ENCODE measurements at places on chromosomes 5 and 9. TPM values are rescaled to one million over a fixed set of nuclear protein-coding genes. Genes with fewer than 3 reads are reported as not detected.

Gene CLINT1
- 130 TPM for total RNA-seq

Gene BTNL8
- total RNA-seq = 5.2 TPM

- DNase-seq = peak; percentile 71
Measured at GRCh38 chr5:63961125-63961597, 1.1 kb downstream of the HTR1A start.

GRCh38 chr5:171771856-171772255 lies 13.8 kb upstream of the SMIM23 start:
- DNase-seq = no peak

DNA sequence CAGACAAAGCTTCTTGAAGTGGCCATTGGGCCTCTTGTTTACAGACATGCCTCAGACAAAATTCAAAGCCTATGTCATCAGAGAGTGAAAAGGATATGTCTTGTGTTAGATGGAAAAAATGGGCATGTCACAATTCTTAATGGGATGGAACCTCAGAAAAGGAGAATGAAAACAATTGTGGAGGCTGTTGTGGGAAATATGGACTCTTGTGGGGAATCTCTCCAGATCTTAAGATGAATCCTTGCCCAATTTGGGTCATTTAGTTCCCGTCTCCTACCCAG lies 19.5 kb downstream of the SLC22A5 start:
- no peak for DNase-seq

DNA sequence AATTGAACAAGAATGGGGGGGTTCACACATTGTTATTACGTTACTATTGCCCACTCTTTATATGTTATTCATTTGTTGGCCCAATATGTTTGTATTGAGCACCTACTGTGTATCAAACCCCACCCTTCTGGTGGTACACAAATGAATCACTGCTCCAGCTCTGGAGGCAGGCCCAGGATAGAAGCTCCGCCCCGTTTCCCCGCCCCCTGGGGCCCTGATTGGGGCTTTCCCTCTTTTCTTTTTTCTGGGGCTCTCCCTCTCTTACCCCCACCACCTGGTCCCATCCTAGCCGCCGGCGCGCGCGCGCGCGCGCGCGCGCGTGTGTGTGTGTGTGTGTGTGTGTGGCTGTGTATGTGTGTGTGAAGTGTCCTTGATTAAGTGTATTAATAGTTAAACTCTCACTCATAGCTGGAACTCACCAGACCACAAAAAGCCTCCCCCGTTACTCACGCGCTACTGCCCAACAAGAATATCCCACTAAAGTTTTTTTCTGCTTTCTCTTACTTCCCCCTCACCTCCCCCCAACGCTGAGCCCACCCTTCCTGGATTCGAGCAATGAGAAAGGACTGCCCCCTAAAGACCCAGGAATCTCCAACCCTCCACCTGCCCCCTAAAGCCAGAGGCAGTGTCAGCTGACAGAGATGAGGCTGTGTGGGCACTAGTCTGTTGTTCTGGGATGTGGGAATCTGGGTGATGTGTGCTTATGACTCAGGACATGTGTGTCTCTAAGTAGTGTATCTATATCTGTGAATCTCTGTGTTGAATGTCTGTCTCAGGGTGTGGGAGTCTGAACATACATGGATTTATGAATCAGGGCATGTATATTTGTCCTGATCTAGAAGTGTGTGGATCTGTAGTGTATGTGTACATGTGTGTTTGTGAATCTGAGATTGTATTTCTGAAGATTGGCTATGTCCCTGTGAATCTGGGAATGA lies 4.0 kb downstream of the CXXC5 start:
- peak; percentile 93 for DNase-seq

GRCh38 chr9:95010431-95010838 lies 283.9 kb downstream of the AOPEP start:
- no peak for DNase-seq

- DNase-seq = no peak
Measured at GRCh38 chr5:23820765-23821471, 313.5 kb downstream of the PRDM9 start.

GRCh38 chr5:123283031-123283430 lies 140.2 kb downstream of the CEP120 start:
- no peak for DNase-seq

Data from spleen (tissue), 13 donors.